T-helper 2 cell (primary cell): ENCODE measurements at places on chromosomes 2 and 18.
A peak's percentile ranks its signal among the peaks of the same experiment; 100 is the strongest.

DNA sequence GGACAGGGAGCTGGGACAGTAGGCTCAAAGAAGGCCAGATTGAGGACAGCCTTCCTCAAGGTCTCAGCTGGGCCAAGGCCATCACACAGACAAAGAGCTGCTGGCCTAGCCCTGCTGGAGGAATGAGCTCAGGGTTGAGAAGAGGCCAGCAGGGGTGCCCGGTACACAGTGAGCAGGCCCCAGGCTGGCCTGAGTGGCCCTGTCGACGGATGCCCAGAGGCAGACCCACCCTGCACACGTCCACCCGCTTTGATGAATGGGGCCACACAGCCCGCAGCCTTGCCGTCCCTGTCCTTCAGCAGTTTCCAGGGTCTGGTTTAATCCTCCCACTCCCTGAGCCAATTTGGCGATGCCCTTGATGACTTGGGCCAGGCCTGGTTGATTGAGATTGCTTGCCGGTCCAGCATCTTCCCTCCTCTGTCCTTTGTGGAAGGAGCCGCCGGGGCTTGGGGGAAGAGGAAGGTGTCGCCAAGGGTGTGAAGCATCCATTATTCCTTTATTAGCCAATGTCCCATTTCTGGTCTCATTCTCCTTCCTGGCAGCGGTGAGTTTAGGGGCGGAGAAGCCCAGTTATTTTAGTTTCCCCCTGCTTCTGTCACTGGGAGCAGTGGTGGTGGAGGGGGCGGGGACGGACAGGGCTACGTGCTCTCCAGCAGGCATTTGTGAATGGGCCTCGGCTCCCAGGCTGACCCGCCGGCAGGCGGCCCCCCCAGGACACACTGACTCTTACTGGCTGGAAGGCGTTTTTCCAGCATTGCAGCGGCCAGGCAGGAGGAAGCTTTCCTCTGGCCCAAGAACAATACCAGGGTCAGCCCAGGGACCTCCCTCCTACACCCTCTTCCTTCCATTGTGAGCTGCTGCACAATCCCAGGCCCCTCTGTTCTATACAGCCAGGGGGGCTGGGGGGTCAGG lies 141.8 kb downstream of the CTIF start:
- DNase-seq: no peak

- no peak for DNase-seq
These were observed 15.8 kb downstream of the ZNF236 start for GRCh38 chr18:76838182-76838581.

- DNase-seq: no peak
These were observed 4.6 kb downstream of the CCNYL1 start for GRCh38 chr2:207716056-207716455.

DNA sequence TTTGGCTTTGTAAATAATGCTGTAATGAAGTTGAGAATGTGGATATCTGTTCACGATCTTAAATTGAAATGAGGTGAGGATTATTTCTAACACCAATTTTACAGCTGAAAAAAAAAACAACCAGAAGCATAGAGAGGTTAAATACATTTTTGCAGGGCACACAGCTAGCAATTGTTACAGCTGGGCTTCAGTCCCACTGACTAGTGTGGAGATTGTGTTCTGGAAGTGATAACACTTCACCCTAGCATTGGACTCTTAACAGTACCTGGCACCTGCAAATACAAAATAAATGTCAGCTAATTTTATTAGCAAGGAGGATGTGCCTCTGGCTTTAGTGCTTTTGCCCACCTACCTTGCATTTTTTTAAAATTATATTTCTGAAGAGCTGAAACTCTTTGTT lies 28.8 kb downstream of the CAVIN2 start:
- DNase-seq: no peak

- DNase-seq: no peak
These were observed 54.9 kb downstream of the SDC1 start for GRCh38 chr2:20169796-20170703.

DNA sequence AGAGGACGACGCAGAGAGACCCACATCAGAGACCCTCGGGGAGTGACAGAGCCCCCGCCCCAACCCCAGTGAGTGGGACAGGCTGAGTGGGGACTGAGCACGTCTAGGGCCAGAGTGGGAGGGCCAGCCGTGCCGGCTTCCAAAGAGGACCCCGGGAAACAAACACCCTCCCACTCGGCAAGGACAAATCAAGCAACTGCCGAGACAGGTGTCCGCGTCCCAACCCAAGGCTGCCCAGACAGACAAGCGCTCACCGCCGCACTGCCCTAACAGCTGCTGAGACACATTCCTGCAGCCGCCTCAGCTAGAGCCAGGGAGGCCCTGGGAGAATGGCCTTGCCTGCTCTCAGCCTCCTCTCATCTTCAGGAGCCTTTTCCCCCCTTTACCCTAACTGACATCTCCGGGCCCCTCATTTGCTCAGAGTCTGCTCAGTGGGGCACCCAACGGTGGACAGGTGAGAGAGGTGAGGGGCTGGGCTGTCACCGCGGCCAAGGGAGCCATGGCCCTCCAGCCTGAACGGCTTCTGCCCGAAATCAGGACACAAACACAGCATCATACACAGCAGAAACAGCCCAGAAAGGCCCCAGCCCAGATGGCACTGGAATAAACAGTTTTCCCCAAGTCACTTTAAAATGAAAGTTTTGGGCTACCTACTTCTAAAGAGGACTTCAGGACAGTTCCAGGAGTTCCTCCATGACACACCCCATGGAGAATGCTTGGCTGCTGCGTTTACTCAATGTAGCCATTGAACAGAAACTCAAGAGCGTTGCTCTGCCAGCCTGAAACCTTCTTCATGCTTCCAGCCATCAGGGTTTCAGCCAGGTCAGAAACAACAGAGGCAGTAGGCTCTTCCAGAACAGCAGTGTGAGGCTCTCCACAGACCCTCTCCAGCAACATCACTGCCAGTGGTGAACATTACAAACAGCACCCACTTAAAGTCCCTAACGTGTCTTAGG lies 23.6 kb downstream of the SLC66A2 start:
- no peak for DNase-seq

- DNase-seq: no peak
These were observed 23.0 kb downstream of the RTP5 start for GRCh38 chr2:241892299-241893137.

- DNase-seq: no peak
These were observed 162.1 kb downstream of the ZEB2 start for GRCh38 chr2:144357623-144358373.

- DNase-seq: no peak
These were observed 585.9 kb downstream of the ZEB2 start for GRCh38 chr2:143933946-143934569.

- DNase-seq: no peak
These were observed 92.2 kb downstream of the COL6A3 start for GRCh38 chr2:237321746-237322145.

DNA sequence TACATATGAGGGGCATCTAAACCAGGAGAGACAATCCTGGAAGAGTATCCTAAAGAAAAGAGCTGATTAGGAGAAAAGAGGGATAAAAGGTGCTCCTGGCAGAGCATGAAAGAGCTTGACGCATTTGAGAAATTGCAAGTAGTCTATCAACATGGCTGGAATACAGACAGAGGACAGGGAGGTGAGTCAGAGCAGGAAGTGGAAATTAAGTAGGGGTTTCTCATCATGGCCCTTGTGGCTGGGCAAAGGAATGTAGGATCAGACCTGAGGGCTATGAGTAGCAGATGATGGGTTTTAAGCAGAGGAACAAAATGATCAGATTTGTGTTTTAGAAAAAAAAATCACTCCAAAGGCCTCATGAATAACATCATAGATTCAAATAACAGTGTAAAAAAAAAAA lies 49.2 kb upstream of the UGP2 start:
- DNase-seq: no peak

DNA sequence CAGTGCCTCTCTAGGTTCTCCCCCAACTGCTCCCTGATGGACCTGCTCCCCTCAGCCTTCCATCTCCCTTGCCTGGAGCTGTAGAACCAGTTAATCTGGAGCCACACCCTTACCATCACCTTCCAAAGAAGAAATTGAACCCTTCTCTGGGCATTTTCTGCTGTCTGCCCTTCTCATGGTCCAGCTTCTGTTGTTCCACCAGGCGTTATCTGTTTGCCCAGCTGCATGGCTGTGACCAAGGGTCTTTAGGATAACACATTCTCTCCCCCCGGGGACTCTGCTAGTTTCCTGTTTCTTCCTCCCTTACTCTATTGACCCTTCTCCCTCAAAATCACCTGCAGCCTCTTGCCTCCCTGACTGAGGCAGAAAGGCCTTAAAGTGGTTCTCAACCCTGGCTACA lies 3.2 kb upstream of the ANKRD53 start:
- DNase-seq: no peak

DNA sequence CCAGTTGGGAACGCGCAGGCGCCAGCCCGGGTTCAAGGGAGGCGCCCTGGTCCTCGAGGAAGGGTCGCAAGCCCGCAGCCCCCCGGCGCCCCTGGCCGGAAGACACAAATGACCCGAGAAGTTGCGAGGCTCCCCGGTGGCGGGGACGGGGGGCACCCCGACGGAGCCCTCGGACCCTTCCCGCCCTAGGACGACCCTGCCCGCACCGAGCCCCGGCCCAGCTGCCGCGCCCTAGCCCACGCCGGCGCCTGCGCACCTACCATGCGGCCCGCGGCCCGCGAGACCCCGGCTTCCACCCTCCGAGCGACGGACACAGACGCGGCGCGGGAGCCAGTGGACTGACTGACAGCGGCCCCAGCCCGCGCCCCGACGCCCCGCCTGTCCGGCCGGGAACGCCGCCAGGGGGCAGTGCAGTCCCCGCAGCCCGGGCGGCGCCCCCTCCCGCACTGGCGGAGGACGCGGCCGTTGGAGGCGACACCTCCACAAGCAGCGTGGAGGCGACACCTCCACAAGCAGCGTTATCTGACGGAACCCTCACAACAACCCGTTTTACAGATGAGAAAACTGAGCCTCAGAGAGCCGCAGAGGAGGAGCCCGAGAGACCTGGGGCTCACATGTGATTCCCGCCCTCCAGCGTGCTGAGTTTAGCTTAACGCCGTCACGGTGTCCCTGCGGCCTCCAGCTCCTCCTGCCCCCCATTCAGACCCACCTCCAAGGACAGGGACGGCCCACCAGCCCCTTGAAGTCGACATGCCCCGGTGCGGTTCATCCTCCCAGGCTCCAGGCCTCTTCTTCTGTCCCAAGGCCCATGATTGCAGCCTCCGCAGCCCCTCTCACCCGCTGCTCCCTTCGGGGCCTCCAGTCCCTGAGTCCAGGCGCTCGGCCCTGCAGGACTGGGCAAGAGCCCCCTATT lies at the start of gene NMUR1:
Gene NMUR1 (minus strand): TSS at position 347 of the 913 bp plus-strand sequence. CDS start 84 bp downstream, at position 263.
- DNase-seq: peak; percentile 66

GRCh38 chr2:63743982-63744966 lies 97.4 kb upstream of the UGP2 start:
- DNase-seq: no peak

GRCh38 chr2:172629586-172629985 lies 73.7 kb downstream of the PDK1 start:
- no peak for DNase-seq

- no peak for DNase-seq
These were observed 29.6 kb downstream of the CSRNP3 start for GRCh38 chr2:165499131-165499530.

- no peak for DNase-seq
These were observed 177.5 kb downstream of the INO80D start for GRCh38 chr2:205908212-205909183.

DNA sequence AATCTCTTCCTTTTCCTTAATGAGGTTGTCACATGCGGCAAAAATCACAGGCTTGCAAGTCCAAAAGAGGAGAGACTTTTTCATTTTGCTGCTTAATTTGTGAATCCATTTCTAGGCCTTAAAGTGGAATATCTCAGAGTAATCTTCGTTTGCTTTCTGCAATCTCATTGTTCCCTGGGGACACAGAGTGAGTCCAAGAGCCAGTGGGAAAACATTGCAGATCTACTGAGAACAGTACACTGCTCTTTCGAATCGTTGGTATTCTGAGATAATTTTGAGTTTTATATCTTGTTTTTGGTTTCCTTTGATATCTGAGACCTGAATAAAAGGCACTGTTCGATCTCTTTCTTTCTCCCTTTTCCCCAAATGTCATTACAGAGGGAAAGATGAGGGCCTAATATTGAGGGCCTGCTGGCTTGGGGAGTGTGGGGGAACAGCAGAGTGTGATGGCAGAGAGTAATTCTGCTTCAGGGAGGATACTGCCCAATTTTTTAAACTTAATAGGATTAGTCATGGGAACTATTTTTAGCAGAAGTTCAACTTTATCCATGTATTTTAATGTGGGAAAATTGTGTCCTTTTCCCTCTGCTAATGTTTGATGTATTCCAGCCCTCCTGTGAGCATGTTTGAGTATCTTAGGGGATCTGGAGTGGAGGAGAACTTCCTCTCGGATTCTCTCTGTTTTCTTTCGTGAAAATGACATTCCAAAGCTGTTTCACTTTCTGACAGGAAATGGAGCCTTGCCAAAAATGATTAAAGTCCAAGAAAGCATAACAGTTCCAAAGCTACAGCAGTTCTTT lies 418.2 kb upstream of the ZEB2 start:
- DNase-seq: no peak

GRCh38 chr18:78686976-78687685 lies 292.5 kb upstream of the SALL3 start:
- DNase-seq: no peak

GRCh38 chr2:202019689-202020450 lies 13.8 kb upstream of the FZD7 start:
- DNase-seq: no peak

DNA sequence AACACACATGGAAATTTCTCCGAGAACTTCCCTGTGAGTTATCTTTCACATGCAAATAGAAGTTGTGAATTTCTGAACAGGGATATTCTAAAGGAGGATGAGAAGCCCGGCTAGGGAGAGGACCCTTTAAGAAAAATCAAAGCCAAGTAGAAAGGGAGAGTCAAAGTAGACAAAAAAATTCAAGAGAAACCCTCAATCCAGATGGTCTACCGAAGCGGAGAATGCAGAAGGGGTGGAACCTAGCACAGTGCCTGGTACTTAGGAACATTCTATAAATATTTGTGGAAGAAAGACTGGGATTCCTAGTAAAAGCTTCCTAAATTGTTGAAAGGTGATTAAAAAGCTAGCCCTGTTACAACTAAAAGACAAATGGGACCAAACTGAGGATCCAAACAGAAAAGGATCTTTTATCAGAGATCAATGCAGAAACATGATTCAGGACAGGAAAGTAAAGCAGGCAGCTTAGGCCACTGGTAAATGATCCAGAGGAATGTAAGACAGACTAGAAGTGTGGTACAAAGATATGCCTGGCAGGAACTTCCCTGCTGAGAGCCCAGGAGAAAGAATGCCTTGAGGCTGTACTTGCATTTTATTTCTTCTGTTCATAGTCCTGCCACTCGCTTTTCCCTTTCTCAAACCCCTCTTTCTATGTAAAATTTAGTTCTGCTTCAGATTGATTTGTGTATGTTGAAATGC lies 19.5 kb upstream of the GLS start:
- no peak for DNase-seq

DNA sequence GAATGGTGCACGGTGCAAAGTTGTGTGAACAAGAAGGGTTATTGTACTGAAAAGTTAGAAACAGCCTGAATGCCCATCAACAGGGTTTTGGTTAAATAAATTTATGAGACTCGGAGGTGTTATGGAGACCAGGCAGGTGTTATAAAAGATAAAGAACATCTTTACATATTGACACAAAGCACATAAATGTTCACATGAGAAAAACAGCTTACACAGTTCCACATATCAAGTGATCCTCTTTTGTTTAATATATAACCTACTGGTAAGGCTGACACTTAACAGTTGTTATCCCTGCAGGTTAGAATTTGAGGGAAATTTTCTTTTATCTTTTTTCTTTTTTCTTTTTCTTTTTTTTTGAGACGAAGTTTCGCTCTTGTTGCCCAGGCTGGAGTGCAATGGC lies 20.0 kb upstream of the ARPC2 start:
- DNase-seq: no peak
